ENCODE measurements at places on chromosomes 5 and 9.

- DNase-seq = no peak
Measured at GRCh38 chr5:141172381-141173204, at the start of gene PCDHB7. PCDHB7 (plus strand) TSS chr5:141172644; CDS start chr5:141172836, 192 bp downstream.

GRCh38 chr9:29475471-29475870 is 1902.2 kb upstream of the C9orf72 start:
- DNase-seq = no peak

- DNase-seq = no peak
Measured at GRCh38 chr5:137587919-137588318, 88.8 kb upstream of the SPOCK1 start.

DNA sequence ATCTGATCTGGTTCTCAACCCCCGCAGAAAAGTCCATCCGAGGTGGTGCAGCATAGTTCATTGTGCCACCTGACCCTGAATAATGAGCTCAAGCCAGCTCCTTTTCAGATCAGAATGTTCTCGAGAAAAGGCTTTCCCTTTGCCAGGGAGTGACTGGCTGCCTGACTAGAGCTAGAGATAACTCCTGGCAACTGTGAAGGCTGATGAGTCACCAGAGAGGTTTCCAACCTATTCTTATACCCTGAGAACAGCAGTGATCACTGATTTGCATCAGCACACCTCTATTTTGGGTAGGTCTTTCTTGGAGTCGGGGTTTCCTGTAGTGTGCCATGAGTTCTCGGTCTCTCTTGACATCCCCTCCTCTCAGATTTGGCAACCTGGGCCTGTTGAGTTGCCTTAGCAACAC is 127.9 kb downstream of the PIK3R1 start:
- no peak for DNase-seq

GRCh38 chr5:168921147-168921866 is 342.1 kb upstream of the PANK3 start:
- no peak for DNase-seq

DNA sequence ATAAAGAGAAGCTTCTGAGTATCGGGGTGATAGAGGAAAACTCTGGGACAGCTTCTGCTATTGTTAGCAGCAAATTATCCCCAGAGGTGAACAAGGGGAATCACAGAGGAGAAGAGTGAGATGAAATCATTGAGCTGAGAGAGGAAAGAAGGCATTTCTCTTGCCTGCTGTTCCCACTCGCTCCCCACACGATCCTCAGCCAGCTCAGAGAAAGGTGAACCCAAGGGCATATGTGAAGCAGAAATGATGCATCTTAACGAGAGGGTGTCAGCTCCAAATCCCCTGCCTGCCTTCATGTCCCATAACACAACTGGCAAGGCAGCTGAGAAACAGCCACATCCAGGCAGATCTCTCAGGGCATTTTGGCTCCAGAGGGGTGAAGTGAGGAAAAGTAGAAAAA is 111.6 kb downstream of the BRINP1 start:
- no peak for DNase-seq

DNA sequence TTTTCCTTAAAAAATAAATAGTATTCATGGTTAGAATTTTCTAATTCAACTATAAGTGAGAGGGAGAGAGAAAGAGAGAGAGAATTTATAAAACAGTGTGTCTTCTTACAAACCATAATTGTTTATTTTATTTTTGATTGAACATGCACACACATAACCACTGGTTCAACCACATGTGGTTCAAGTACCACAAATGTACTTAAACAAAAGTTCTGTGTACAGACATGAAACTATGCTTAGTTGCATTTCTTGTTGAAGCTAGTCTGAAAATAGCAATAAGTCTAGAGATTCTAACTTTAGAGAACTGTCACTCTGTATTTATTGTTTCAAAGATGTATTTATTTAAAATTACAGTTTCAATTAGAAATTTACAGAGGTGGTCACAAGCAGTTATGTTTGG is 130.6 kb upstream of the PDE4D start:
- DNase-seq = no peak

DNA sequence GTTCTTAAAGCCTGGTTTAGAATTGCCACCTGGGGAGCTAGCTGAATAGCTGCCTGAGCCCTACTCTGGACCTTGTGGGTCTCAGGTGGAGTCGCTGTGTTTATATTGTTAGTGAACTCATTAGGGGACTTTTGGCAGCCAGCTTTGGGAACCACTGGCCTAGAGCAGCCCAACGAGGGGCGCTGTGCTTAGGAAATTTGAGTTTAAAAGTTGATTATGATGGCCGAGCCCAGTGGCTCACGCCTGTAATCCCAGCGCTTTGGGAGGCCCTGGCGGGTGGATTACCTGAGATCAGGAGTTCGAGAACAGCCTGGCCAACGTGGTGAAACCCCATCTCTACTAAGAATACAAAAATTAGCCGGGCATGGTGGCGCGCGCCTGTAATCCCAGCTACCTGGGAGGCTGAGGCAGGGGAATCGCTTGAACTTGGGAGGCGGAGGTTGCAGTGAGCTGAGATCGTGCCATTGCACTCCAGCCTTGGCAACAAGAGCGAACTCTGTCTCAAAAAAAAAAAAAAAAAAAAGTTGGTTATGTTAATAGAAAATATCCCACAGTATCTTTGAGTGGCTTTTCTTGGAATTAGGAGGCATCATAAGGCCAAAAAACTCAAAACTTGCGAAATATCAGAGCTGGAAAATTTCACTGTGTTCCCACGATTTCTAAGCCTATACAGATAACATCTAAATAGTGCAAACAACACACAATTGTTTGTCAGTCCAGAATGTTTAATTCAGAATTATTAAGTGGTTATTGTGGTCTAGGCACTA is 809 bp downstream of the MCCC2 start:
- no peak for DNase-seq
